ENCODE measurements at places on chromosomes 1 and 21.

DNA sequence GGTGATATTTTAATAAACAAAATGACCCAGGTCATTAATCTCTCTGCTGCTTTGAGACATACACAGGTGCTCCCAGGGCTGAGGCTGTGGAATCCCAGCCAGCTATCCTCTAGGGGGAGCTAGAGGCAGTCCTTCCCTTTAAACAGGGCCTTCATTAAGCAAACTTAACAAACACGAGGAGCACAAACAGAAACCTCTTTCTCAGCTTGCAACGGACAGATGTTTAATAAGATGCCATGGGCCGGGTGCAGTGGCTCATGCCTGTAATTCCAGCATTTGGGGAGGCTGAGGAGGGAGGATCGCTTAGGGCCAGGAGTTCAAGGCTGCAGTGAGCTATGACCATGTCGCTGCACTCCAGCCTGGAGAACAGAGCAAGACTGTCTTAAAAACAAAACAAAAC is 106.7 kb downstream of the HIVEP3 start:
- DNase-seq = no peak

- DNase-seq = no peak
Measured at GRCh38 chr1:8137481-8138244, 111.6 kb upstream of the ERRFI1 start.

GRCh38 chr1:32885676-32886003 is 651 bp upstream of the HPCA start:
- no peak for DNase-seq

GRCh38 chr1:34787461-34788420 is 5.1 kb upstream of the GJA4 start:
- DNase-seq = no peak

- no peak for DNase-seq
Measured at GRCh38 chr21:43758111-43758641, 17.9 kb downstream of the CSTB start.

DNA sequence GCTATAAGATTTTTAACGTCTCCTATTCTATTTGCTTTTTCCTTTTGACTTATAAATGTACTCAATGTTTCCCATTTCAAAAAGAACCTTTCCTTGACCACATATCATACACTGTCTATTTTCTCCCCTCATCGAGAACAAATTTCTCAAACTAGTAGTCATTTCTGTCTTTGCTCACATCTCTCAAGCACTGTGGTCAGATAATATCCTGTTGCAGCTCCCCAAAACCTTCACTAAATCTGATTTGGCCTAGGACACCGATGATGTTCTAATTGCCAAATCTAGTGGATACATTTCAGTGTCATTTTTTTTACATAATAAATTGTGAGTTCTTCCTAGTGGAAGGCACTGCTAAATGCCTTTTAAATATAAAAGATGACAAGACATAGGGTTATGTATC is 19.4 kb downstream of the CXADR start:
- DNase-seq = no peak

- no peak for DNase-seq
Measured at GRCh38 chr21:35231090-35231489, 182.0 kb upstream of the RUNX1 start.

- DNase-seq = no peak
Measured at GRCh38 chr1:212108981-212109380, 73.4 kb downstream of the DTL start.

GRCh38 chr1:177045151-177045550 is 119.4 kb downstream of the ASTN1 start:
- DNase-seq = no peak

DNA sequence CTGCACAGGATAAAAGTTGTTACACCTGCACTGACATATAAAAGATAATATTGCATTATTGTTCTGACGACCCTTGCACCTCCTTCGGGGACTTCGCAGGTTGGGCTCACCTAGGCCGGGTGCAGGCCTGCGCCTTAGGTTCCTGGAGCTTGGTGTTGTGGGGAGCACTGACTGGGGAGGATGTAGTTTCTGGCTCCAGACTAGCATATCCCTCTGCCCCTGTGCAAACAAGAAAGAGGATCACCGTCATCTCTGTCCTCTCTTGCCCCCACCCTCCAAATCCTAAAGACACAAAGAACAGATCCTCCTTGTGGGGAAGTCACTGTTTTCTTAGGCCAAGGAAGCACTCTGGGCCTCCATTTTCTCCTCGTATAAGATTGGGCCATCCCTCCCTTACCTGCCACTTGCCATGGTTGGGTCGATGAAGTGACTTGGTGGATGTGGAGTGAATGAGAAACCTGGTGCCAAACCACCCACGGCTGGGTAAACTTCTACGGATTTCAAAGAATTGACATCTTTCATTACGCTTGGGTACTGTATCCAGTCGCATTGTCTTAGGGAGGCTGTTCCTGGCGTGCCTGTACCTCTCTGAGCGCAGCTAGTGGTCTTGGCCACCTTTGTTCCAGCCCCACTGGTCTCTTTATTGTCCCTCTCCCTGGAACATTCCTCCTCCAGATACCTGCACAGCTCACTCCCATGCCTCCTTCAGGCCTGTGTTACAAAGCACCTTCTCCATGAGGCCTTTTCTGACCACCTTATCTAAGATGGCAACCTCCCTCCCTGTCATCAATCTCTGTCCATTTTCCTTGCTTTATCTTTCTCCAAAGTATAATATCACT is 34.4 kb upstream of the PKP1 start:
- no peak for DNase-seq

- DNase-seq = no peak
Measured at GRCh38 chr1:10910681-10911489, 101.6 kb upstream of the TARDBP start.

DNA sequence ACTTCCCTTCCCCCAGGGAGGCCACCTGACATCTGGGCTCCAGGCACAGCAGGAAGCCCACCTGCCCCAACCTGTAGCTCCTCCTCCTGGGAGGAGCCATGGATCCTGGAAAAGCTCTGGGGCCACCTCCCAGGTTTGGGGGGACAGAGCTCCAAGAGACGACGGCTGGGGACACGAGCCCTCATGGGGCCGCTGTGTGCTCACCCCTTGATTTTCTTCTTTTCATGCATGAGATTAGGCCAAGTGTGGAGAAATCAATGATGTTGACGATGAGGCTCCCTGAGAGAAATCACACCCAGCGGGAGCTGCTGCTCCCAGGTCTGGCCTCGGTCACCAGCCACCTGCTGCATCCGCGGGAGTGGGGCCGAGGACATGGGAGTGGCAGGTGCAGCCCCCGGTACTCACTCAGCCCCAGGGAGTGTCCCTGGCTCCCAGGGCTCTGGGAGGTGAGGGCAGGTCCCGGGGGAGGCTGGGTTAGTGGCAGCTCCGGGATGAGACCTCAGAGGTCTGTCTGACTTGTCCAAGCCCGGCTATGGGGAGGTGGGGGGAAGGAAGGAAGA is 8.7 kb downstream of the TNFRSF14 start:
- DNase-seq = no peak

DNA sequence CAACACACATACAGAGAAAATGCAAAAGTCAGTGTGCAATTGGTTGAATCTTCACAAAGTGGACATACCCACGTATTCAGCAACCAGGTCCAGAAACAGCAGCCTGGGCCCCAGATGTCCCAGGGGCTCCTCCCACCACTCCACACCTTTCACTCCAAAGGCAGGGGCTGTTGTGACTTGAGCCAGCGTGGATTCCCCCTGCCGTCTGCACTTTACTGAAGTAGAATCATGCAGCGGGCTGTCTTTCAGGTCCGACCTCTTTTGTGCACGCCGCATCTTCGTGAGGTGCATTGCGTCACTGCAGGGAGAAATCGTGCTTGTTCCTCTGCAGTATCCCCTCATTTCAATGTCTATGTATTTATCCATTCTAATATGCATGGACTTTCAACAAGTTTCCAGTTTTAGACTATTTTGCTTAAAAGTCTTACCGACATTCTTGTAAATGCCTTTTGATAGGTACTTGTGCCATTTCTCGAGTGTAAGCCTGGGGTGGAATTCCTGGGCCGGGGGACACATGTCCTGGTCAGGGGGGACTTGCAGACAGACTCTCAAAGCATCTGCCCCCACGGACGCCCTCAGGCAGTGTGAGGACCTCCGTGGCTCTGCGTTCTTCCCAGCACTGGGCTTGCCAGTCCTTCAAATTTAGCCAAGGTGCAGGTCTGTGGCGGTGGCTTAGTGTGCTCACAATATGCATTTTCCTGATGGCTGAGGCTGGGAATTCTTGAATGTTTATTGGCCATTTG is 29.3 kb upstream of the ACTRT2 start:
- no peak for DNase-seq

DNA sequence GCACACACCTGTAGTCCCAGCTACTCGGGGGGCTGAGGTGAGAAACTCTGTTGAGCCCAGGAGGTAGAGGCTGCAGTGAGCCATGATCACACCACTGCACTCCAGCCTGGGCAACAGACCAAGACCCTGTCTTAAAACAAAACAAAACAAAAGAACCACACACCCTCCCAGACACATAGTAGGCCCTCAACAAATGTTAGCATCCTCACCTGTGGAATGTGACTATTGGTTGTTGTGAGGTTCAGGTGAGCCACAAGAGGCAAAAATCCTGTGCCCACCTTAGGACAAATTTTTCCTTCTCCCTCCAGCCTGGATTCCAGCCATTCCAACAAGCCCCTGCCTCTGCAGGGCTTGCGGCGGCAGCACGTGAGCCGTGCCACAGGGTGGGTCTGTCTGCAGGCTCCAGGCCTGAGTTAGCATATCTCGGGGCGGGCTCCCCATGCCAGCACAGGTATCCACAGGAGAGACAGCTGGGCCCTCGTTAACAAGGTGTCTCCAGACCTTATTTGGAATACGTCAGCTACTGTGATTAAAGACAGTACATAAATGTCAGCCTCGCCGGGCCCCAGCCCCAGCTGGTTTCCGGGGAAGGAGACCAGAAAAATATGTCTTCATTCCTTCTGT is 17.4 kb downstream of the C1QB start:
- DNase-seq = no peak

DNA sequence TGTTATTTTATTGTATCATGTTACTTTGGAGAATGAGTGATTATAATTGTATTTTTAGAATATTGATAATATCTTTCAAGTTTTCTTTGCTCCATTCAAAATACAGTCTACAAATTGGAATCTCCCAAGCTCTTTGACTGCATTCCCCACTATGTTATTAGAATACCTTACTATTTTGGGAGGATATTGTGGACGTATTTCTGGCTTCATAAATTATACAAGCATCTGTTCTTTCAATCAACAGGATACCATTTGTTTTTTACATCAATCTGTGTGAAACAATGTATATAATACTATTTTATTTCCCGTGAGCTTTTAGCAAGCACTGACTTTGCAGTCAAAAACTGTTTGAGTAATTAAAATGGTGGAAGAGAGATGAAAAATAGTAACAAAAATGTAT is 226.5 kb downstream of the PTPRC start:
- DNase-seq = no peak

GRCh38 chr1:87785386-87785785 is 456.7 kb downstream of the LMO4 start:
- DNase-seq = no peak

DNA sequence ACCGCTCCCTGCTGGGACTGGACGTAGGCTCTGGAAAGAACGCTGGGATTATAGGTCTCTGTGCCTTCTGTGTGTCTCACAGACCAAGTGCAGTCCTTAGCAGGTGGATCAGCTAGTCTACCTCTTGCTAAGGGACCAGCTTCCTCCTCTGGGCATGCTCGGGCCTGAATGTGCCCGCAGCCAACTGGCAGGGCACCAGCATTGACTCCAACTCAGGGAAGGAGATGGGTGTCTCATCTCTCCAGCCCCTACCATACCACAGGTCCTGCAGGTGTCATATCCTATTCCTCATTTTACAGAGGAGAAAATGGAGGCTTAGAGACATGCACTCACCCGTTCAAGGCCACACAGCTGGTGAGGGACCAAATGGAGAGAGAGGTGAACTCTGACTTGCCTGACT is 340.2 kb downstream of the PTPRU start:
- DNase-seq = no peak

- DNase-seq = no peak
Measured at GRCh38 chr21:29786496-29787360, 153.1 kb downstream of the GRIK1 start.

DNA sequence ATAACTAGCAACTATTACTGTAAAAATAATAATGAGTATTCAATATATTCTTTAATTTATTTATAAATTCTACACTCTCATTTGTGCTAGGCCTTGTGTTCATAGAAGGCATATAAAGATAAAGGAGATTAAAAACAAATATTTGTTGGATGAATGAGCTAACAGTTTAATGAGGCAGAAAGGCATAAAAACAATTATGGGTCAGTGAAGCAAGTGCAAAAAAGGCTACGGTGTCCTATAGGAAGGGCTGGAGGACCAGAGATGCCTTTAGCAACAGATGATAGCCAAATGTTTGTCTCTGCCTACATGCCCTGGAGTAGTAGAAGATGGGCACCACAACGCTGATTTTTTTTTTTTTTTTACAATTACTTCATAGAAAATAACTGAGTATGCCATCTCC is 45.7 kb downstream of the PTGS2 start:
- DNase-seq = no peak

- no peak for DNase-seq
Measured at GRCh38 chr1:4654764-4655673, 610 bp downstream of the AJAP1 start.

DNA sequence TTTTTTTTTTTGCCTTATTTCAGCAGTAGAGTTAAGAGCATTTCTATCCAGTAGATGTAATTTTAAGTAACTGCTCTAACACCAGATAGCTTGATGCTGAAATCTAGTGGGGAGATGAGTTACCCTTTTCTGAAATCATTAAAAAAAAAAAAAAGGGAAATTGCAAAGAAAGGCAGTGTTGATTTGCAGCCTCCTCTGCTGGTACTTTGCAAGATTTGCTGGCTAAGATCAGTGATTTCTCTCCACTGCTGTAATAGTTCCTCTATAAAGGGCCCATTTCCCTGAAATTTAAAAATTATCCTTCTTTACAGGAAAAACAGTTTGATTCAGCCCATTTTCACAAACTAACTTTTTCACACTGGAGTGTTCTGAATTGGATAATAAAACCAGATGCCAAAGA is 120.6 kb downstream of the PTBP2 start:
- DNase-seq = no peak

GRCh38 chr1:33056426-33056825 is 19.7 kb upstream of the AK2 start:
- DNase-seq = no peak

DNA sequence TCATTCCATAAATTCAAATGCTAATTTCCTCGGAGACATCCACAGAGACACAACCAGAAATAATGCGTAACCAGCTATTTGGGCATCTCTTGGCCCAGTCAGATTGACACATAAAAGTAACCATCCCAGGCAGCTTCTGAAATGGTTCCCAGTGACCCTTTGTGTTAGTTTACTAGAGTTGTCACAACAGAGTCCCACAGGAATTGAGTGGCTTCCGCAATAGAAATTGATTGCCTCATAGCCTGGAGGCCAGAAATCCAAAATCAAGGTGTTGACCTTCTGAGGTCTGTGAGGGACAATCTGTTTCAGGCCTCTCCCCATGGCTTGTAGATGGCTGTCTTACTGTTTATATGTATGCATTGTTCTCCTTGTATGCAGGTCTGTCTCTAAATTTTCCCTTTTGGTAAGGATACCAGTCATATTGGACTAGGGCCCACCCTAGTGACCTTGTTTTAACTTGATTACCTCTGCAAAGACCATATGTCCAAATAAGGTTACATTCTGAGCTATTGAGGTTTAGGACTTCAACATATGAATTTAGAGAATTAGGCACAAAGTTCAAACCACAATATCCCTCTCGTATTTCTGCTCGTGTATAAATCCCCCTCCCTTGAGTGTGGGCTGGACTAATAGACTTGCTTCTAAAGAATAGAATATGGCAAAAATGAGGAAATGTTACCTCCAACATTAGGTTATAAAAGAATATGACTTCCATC is 78.2 kb upstream of the FGGY start:
- no peak for DNase-seq

Data from stimulated activated CD4-positive, alpha-beta T cell treated with anti-CD3 and anti-CD28 coated beads, Interleukin-12 subunit alpha, Interleukin-12 subunit beta, amount 100 ng/mL, for 24 hours (primary cell).